NCI-H2171 (cell line): ENCODE measurements at places on chromosomes 2 and 18.

GRCh38 chr2:198347349-198347748 lies 543.0 kb downstream of the PLCL1 start:
- DNase-seq: no peak

- DNase-seq: no peak
These were observed 667.5 kb upstream of the HS6ST1 start for GRCh38 chr2:128986026-128986715.

GRCh38 chr2:133640103-133640502 lies 71.8 kb upstream of the NCKAP5 start:
- DNase-seq: no peak

- DNase-seq: no peak
These were observed 25.3 kb downstream of the DYM start for GRCh38 chr18:49435170-49435569.

GRCh38 chr2:21415234-21415633 lies 291.5 kb downstream of the TDRD15 start:
- peak; percentile 12 for DNase-seq

GRCh38 chr2:59806486-59806885 lies 747.0 kb downstream of the BCL11A start:
- DNase-seq: no peak
